IMR-90 (cell line): ENCODE measurements at places on chromosomes 1 and 21. TPM values are rescaled to one million over a fixed set of nuclear protein-coding genes. Genes with fewer than 3 reads are reported as not detected.

Gene HSPG2
- polyA plus RNA-seq = 94.0 and 104 TPM in 2 replicates

Gene SLC30A2
- polyA plus RNA-seq = not detected in 2 replicates

- H3K27ac ChIP-seq = no peak overlapping the region
- no peaks in the 10 kb centered on the region for H3K27me3 ChIP-seq
- DNase-seq = no peak
- H3K4me3 ChIP-seq = no peak overlapping the region
- no peaks in the 10 kb centered on the region for H3K36me3 ChIP-seq
Observed at GRCh38 chr1:5424802-5425703, 567.2 kb downstream of the NPHP4 start.

GRCh38 chr21:42991992-42992740 is 17.8 kb downstream of the PKNOX1 start:
- H3K4me1 ChIP-seq = peaks cover 28% of the 10 kb centered on the region
- DNase-seq = peak; percentile 97
- H3K27me3 ChIP-seq = no peaks in the 10 kb centered on the region
- H3K27ac ChIP-seq = peak overlapping the region; percentile 91
- H3K36me3 ChIP-seq = no peaks in the 10 kb centered on the region

DNA sequence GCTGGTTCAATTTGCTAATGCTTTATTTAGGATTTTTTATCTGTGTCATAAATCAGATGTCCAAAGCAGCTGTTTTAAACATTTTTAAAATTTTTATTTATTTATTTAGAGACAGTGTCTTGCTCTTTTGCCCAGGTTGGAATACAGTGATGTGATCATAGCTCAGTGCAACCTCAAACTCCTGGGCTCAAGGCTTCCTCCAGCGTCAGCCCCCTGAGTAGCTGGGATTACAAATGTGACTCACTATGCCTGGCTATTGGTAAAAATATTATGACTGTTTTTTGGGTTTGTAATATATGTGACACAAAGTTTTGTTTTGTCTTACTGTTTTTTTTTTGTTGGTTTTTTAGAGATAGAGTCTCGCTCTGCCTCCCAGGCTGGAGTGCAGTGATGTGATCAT is 11.8 kb downstream of the ZBED6 start:
- no peak overlapping the region for H3K4me3 ChIP-seq
- H3K27ac ChIP-seq = peak overlapping the region; percentile 13; the same call in 1 of the 2 replicates
- DNase-seq = peak; percentile 95
- peaks cover 31% of the 10 kb centered on the region for H3K36me3 ChIP-seq
- H3K27me3 ChIP-seq = no peaks in the 10 kb centered on the region
- H3K4me1 ChIP-seq = 0 out of 2 replicates have a peak, but pooled peaks cover 3% of the 10 kb centered on the region

GRCh38 chr1:6141592-6141991 is 38.5 kb downstream of the CHD5 start:
- no peak for DNase-seq
- H3K27me3 ChIP-seq = peaks cover 34% of the 10 kb centered on the region
- H3K4me3 ChIP-seq = no peak overlapping the region
- no peak overlapping the region for H3K27ac ChIP-seq

- no peak overlapping the region for H3K4me3 ChIP-seq
- H3K4me1 ChIP-seq = peaks cover 2% of the 10 kb centered on the region
- no peaks in the 10 kb centered on the region for H3K27me3 ChIP-seq
Observed at GRCh38 chr1:217419194-217419551, 211.7 kb downstream of the GPATCH2 start.

DNA sequence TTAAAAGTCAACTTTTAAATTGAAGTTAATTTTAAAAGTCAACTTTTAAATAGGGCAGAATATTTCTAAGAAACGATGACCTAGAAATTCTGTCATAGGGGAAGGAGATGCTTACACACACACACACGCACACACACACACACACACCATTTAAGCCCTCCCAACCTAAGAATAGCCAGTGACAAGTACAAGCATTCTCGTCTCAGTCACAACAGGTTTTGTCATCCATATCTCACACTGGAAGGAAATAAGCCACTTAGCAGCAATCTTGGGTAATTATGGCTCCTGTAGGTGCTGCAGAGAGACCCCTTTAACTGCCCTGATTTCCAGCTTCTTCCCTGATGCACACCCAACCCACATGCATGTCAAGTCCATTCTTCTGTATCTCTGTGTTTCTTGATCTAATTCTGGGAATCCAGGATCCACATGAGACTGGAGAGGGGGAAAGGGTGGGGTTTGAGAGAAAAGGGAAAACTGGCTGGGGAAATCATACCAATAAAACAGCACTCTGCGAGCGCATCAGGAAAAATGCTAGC is 338.1 kb downstream of the PAPPA2 start:
- H3K36me3 ChIP-seq = no peaks in the 10 kb centered on the region
- no peaks in the 10 kb centered on the region for H3K4me1 ChIP-seq
- no peak overlapping the region for H3K27ac ChIP-seq
- DNase-seq = no peak
- no peak overlapping the region for H3K4me3 ChIP-seq
- H3K27me3 ChIP-seq = no peaks in the 10 kb centered on the region

DNA sequence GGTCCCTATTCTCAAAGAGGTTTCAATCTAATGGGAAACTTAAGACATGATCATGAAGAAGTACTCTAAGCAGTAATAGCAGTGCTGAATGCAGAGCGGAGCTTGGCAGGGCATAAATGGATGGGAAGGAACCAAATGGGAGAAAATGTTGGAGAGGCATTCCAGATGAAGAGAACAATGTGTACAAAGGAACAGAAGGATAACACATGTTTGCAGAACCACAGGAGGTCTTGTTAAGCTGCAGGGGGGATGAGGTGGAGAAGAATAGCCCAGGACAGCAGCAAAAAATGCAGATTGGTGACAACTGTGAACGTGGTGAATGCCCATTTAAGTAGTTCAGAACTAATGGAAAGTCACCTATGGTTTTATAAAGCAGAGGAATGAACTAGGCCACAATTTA is 99.1 kb downstream of the ASTN1 start:
- H3K27ac ChIP-seq = no peak overlapping the region
- H3K27me3 ChIP-seq = no peaks in the 10 kb centered on the region
- no peaks in the 10 kb centered on the region for H3K36me3 ChIP-seq
- H3K4me3 ChIP-seq = no peak overlapping the region

DNA sequence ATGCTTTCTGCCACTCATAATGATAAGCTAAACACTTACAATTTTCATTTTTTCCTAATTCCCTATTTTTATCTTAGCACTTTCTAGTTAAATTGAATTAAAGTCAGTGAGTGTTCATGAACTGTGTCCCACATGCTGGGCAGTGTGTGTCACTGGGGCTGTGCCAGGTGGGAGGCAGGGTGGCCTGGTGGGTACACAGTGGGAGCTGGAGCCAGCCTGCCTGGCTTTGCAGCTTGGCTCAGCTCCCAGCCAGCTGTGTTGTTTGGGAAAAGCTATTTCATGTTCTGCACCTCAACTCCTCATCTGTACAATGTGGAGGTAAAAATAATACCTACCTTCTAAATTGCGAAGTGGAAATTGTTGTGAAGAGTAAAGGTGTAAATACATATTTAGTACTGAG is 238.4 kb downstream of the PLA2G4A start:
- no peaks in the 10 kb centered on the region for H3K27me3 ChIP-seq
- no peaks in the 10 kb centered on the region for H3K36me3 ChIP-seq
- no peak for DNase-seq
- no peak overlapping the region for H3K27ac ChIP-seq
- no peaks in the 10 kb centered on the region for H3K4me1 ChIP-seq
- no peak overlapping the region for H3K4me3 ChIP-seq

DNA sequence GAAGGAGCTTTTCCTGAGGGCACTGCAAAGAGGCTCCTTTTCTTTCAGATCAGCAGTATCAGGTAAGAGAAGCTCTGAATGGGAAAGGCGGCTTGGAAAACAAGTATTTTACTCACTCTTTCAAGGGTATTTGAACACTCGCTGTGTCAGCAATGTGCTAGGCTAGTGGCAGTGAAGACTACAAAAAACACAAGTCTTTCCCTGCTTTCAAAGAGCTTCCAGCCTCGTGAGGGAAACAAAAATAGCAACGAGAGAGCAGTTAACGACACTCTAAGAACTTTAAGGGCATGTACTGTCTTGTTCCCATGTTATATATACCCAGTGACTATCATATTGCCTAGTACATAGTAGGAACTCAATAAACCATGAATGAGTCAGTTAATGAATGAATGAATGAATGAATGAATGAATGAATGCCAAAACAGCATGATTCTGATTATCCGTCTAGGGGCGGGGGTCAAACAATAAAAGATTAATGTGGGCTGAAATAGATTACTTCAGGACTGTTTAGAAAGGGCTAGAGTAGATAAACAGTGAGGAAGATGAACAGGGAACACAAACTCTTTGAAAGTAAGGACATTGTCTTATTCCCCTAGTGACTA is 14.2 kb upstream of the MCOLN3 start:
- no peak for DNase-seq
- no peaks in the 10 kb centered on the region for H3K4me1 ChIP-seq
- no peak overlapping the region for H3K27ac ChIP-seq
- no peaks in the 10 kb centered on the region for H3K36me3 ChIP-seq
